ENCODE measurements at places on chromosomes 7 and 10.

- no peak for DNase-seq
Measured at GRCh38 chr7:142880876-142881505, 4.6 kb downstream of the TRPV6 start.

DNA sequence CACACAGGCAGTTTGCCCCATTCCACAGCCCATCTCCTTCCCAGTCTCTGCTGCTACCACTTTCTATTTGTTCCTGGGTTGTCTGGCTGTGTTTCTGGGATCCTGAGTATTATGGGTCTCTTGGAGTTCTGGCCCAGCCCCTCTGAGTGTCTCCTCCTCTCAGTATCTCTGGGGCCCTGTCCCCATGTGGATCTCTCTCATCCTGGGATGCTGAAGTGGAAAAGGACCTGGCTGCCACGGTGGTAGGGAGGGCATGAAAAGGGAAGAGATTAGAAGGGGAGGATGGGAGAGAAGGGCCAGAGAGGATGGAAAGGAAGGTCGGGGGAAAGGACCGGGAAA is 54.5 kb upstream of the LBX1 start:
- DNase-seq, result no peak

DNA sequence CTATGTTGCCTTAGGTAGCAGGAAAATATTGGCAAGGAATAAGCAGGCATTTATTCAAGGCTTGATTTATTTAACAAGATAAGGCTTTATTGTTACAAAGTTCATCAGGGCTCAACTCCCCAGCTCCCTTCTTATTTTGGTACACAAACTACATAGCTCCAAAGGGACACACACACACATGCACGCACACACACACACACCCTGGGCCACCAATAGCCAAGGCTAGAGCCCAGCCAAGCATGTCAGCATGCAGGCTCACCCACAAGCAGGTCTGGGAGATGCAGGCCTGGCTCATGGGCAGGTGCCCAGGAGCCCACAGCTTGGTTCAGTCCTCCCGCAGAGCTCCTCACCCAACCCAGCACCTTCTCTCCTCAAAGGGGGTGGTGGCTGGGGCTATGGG is 23.4 kb downstream of the LEP start:
- DNase-seq, result no peak

GRCh38 chr7:142471820-142472219 is 214.0 kb upstream of the PRSS58 start:
- no peak for DNase-seq

DNA sequence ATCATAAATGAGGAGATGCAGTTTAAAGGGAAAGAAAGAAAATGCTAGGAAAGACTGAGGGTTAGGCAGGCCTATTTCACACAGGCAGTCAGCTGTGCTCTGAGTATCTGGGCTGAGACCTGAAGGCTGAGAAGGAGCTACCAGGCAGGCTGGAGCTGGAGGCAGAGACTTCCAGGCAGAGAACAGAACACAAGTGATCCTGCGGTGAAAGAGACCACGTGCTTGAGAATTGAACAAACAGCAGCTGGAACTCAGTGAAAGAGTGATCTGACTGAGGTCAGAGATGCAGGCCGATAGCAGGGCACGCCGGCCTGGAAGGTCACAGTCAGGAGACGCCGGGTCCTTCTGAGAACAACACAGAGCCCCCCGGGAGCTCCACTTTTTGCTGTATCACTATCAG is 147.8 kb downstream of the ADAM12 start:
- no peak for DNase-seq

DNA sequence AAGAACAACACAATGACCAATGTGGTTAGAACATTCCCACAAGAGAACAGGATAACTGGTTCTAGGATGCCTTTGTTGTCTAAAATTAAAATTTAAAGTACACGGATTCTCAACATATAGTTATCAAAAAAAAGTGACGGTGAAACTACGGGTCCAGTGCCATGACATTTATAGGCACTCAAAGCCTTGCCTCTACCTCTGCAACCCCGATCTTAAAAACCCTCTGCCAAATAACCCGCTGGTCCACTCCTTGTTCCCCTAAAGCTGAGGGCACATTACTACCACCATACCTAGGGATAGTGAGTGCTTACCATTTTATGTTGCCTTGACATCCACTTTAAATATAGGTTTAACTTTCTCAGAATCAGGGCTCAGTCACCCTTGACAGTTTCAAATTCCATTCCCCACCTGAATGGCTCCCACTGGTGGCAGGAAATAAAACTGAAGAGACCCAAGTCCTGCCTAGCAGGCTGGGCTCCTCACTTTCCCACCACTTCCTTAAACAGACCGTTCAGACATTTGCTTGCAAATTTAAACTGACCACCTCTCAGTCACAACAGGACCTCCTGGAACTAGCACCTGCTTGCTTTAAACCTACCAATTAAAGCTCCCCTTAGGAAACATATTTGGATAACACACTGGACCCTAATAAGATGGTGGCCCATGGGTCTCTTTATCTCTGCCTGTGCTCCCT is 169.9 kb upstream of the ASAH2 start:
- DNase-seq, result no peak

- no peak for DNase-seq
Measured at GRCh38 chr10:86355571-86356038, 11.0 kb downstream of the GRID1 start.

GRCh38 chr7:121164247-121164646 is 164.6 kb upstream of the WNT16 start:
- no peak for DNase-seq

DNA sequence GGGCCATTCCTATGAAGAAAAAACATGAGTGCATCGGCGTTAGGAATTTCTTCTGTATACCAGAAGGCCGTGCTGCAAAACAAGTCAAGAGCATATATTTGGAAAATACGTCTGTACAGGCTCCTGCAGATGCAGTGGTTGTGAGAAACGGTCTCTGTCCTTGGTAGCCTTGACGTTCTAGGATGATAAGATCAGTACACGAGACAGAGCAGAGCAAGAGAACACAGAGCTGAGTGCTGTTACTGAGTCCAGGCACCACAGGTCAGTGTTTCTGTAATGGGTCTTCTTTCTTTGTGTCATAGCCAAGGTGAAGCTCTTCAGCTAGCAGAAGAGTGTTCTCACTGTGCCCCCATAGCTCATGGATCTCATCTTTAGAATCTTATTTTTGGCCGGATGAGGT is 62.8 kb downstream of the WDR37 start:
- DNase-seq, result no peak

GRCh38 chr10:27948186-27948585 is 50.7 kb downstream of the ODAD2 start:
- DNase-seq, result no peak

DNA sequence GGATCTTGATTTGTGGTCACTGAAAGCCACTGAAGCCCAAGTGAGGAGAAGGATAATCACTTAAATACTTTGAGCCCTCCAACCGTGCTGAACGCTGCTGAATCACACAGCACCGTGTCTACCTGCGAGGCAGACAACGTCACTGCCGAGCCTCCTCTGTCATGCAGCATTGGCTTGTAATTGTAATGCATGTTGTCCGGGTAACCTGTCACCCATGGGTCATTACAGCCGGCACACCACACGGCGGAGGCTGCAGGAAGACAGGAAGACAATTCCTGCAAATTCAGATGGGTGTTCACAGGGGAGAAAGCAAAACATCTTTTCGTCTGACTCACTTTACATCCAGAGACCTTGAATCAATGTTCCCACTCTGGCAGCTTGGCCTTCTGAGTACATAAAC is 546.1 kb upstream of the FOXK1 start:
- no peak for DNase-seq

DNA sequence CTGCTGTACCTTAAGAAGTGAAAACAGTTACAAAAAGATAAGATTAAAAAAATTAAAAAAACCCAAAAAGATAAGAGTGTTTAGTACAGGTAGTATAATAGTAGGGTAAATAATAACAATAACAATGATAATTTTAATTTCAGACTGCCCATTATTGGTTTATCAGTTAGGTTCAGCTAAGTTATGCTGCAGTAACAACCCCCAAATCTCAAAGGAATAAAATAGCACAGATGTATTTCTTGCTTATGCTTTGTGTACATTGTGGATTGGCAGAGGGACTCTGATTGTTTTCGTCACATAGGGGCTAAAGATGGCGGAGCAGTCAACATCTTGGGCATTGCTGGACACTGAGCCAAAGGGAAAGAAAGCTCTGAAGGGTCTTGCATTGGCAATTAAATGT is 264.6 kb downstream of the LRMDA start:
- DNase-seq, result no peak

DNA sequence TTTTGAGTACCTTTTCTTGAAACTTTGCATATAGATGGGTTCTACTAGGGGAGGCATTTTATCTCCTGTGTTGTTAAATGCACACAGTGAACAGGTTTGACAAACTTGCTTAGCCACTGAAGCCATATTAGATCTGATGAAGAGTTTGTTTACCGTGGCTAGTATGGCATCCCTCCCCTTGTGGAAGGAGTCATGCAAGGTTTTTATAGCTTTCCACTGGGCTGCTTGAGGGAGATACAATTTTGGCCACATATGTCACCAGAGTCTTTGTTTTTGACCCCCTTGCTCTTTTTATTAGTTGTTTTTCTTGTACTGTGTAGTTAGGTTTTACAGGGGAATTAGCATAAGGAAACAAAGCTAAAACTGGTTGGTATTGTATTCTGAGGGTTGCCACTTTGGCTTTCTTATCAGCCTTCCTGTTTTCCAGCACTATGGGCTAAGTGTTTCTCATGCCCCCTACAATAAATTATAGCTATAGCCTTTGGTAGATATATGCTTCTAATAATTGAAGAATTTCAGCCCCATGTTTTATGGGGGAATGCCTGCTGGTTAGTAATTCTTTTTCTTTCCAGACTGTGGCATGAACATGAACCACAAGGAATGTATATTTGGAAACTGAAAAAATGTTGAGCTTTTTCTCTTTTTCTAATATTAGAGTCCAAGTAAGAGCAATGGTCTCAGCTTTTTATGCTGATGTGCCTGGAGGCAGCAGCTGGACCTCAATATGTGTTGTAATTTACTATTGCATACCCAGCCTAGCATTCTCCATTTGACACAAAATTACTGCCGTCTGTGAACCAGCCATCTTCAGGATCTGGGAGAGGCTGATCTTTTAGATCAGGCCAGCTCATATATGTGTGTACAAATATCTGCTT is 18.4 kb upstream of the STEAP2 start:
- no peak for DNase-seq

DNA sequence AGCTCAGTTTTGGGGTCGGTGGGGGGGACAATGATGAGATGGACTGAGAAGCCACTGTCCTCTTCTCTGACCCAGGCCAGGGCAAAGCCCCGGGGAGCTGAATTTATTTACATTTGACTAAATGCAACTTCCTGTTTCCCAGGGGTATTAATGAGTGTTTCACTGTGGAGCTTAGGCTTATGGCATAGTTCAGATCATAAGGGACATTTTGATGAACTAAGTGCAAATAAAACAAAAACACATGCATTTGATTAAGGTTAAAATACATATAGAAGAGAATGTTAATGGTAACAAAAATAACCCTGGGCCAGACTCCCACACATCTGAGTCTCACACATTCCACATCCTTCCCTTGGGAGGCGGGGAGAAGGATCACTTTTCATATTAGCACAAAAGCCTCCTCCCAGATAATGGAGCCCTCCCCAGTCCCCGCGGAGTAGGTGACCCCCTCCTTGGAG is 320.6 kb downstream of the FRMD4A start:
- DNase-seq, result no peak

DNA sequence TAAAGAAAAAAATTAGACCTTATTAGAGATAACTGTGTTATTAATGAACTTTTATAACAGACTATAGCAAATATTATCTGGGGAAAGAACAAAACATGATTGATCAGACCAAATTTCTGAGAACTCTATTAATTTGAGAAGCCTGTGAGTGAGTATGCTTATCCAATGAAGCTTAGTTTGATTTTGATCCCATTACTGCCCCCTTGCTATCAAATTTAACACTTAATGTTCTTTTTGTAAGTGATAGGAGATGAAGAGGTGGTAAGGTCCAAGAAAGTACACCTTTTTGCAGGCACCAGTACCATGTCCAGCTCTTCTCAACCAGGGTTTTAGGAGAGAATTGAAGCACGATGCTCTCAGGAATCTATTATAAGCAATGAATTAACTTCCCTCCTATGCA is 49.9 kb downstream of the ZNF365 start:
- no peak for DNase-seq

DNA sequence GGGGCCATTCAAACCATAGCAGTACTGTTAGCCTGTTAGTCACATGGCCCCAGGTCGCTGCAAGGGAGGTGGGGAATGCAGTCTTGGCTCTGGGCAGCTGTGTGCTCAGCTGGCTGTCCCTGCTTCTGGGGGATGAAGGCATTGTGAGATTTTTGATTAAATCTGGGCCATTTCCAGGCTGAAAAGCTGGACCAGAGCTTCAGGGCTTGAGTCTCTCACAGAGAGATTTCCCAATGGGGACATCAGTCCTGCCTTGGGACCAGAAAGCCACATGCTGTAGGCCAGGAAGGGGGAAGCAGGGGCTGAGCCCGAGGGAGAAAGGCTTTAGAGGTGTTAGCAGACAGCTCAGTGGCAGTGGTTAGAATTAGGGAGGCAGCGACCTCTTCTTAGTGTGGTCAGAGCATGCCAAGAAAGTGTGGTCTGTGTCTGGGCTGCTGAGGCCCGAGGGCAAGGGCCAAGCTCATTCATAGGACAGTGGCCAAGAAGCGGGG is 33.6 kb downstream of the PALD1 start:
- no peak for DNase-seq

DNA sequence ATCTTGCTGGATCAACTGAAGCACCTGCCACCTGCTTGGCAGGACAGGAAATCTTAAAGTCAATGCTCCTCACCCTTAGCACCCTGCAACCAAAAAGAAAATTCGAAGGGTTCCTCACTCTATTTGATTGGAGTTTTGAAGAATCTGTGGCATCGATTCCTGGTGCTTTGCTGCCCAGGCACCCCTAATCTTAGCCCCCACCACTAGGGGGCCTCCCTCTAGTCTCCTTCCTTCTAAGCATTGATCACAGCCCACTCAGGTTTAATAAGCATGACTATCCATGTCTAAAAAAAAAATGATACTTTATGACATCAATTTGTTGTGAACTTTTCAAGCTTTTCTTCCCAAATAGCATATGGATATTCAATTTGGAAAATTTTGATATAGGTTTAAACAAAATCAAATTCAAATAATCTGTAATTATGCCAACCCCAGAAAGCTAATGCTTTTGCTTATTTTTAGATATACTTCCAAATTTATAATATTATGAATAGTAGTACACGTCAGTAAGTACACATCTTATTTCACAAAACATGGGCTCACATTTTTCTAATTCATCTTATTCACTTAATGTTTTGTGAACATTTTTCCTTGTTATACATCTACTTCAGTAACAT is 45.3 kb downstream of the NRG3 start:
- DNase-seq, result no peak

- no peak for DNase-seq
Measured at GRCh38 chr10:1242975-1243374, 186.8 kb downstream of the WDR37 start.

DNA sequence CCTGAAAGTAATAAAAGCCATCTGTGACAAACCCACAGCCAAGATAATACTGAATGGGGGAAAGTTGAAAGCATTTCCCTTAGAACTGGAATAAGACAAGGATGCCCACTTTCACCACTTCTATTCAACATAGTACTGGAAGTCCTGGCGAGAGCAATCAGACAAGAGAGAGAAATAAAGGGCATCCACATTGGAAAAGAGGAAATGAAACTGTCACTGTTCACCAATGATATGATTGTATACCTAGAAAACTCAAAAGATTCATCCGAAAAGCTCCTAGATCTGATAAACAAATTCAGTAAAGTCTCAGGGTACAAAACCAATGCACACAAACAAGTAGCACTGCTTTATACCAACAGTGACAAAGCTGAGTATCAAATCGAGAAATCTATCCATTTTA is 581.7 kb upstream of the TEX47 start:
- DNase-seq, result no peak
